Hair follicle dermal papilla cell (primary cell): ENCODE measurements at places on chromosomes 16 and 17. TPM values are rescaled to one million over a fixed set of nuclear protein-coding genes. Genes with fewer than 3 reads are reported as not detected.

Gene CNGB1
- not detected in 2 replicates for total RNA-seq

Gene NLK
- total RNA-seq: 14.1 and 16.9 TPM in 2 replicates

Gene SYCE1L
- total RNA-seq: 0.32 TPM in 1 of 2 replicates, not detected in the other

Gene ACSM2A
- not detected in 2 replicates for total RNA-seq

Gene SLFN13
- 0.85 and 1.1 TPM in 2 replicates for total RNA-seq

Gene HP
- not detected in 2 replicates for total RNA-seq

Gene KRT17
- total RNA-seq: 25.7 and 36.0 TPM in 2 replicates

Gene EME2
- 15.7 and 15.9 TPM in 2 replicates for total RNA-seq

Gene C1QL1
- 0.49 and 0.65 TPM in 2 replicates for total RNA-seq

Gene HOXB5
- total RNA-seq: 0.73 TPM in 1 of 2 replicates, not detected in the other

Gene EFTUD2
- total RNA-seq: 92.7 and 107 TPM in 2 replicates

Gene HOXB8
- total RNA-seq: not detected in 2 replicates

Gene CTDNEP1
- total RNA-seq: 36.0 and 41.2 TPM in 2 replicates

Gene CXCL16
- total RNA-seq: 0.97 and 1.1 TPM in 2 replicates

Gene CRYBA1
- total RNA-seq: 0.32 and 0.97 TPM in 2 replicates

Gene CDYL2
- total RNA-seq: 7.4 and 13.0 TPM in 2 replicates

Gene C17orf78
- total RNA-seq: not detected in 2 replicates

Gene TM4SF5
- total RNA-seq: not detected in 2 replicates

Gene TEKT1
- total RNA-seq: not detected in 2 replicates

Gene MT1A
- not detected in 2 replicates for total RNA-seq

Gene SYNGR3
- 1.1 and 1.9 TPM in 2 replicates for total RNA-seq

Gene ZNF469
- 1.9 and 3.1 TPM in 2 replicates for total RNA-seq

Gene RAD51D
- total RNA-seq: 19.7 and 21.4 TPM in 2 replicates

Gene GSG1L2
- total RNA-seq: not detected in 2 replicates

Gene GAST
- not detected in 2 replicates for total RNA-seq

Gene PPY
- not detected in 2 replicates for total RNA-seq

Gene APOBR
- not detected in 2 replicates for total RNA-seq

Gene SCNN1B
- total RNA-seq: not detected in 2 replicates

Gene AATK
- total RNA-seq: 0.12 and 0.16 TPM in 2 replicates

Gene KRTAP3-1
- not detected in 2 replicates for total RNA-seq

Gene CIBAR2
- not detected in 2 replicates for total RNA-seq

Gene VTN
- total RNA-seq: not detected in 2 replicates

Gene TAF15
- total RNA-seq: 31.9 and 44.0 TPM in 2 replicates

Gene KCNJ18
- total RNA-seq: not detected in 2 replicates

Gene TVP23A
- total RNA-seq: under 0.01 TPM in 1 of 2 replicates, not detected in the other

Gene CNOT1
- total RNA-seq: 95.9 and 126 TPM in 2 replicates

Gene PDIA2
- not detected in 2 replicates for total RNA-seq

Gene NAGS
- total RNA-seq: 1.1 and 2.1 TPM in 2 replicates

Gene NPTX1
- 1.1 and 3.4 TPM in 2 replicates for total RNA-seq

Gene PIRT
- not detected in 2 replicates for total RNA-seq

Gene KRTAP4-7
- total RNA-seq: not detected in 2 replicates

Gene UNK
- total RNA-seq: 26.0 and 28.1 TPM in 2 replicates

Gene ALG1
- 30.8 and 32.1 TPM in 2 replicates for total RNA-seq

Gene ADAM11
- 0.61 and 1.3 TPM in 2 replicates for total RNA-seq

Gene HBA2
- total RNA-seq: not detected in 2 replicates

Gene FOXF1
- total RNA-seq: 0.61 and 0.81 TPM in 2 replicates

Gene LDAF1
- 50.6 and 55.0 TPM in 2 replicates for total RNA-seq

Gene SPATA32
- total RNA-seq: not detected in 2 replicates

Gene PDPR
- 30.0 and 30.6 TPM in 2 replicates for total RNA-seq

Gene ITGB4
- total RNA-seq: 9.6 and 39.8 TPM in 2 replicates

Gene CACNA1G
- 0.97 and 2.9 TPM in 2 replicates for total RNA-seq

Gene SECTM1
- total RNA-seq: 101 and 151 TPM in 2 replicates

Gene TGFB1I1
- 139 and 141 TPM in 2 replicates for total RNA-seq

Gene MILR1
- total RNA-seq: 6.5 and 9.8 TPM in 2 replicates

Gene ESRP2
- 0.12 and 0.16 TPM in 2 replicates for total RNA-seq

Gene TNFRSF12A
- total RNA-seq: 189 and 267 TPM in 2 replicates
